Activated CD4-positive, alpha-beta T cell treated with anti-CD3 and anti-CD28 coated beads for 1 hour (primary cell): ENCODE measurements at places on chromosomes 16 and 17.
A peak's percentile ranks its signal among the peaks of the same experiment; 100 is the strongest.

GRCh38 chr16:27174007-27174406 lies 29.3 kb upstream of the KDM8 start:
- DNase-seq = peak; percentile 23

DNA sequence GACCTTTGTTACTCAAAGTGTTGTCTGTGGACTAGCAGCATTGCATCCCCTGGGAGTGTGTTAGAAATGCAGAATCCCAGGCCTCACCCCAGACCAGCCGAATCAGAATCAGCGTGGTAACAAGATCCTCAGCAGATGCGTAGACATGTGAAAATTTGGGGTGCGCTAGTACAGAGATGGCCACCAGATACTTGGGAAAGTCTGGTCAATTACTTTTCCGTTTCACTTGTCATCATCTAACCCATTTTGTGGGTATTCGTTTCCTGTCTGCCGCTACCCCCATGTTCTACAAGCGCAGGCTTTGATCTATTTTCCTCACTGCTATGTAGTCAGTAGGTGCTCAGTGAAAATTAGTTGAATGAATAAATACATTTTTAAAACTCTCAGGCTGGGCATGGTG lies 33.1 kb upstream of the HERPUD1 start:
- no peak for DNase-seq

- no peak for DNase-seq
Measured at GRCh38 chr17:12247761-12248160, 227.1 kb downstream of the MAP2K4 start.

- DNase-seq = no peak
Measured at GRCh38 chr17:71029246-71029645, 859.9 kb downstream of the KCNJ2 start.

- DNase-seq = no peak
Measured at GRCh38 chr17:76492989-76493501, 8.2 kb downstream of the RHBDF2 start.

DNA sequence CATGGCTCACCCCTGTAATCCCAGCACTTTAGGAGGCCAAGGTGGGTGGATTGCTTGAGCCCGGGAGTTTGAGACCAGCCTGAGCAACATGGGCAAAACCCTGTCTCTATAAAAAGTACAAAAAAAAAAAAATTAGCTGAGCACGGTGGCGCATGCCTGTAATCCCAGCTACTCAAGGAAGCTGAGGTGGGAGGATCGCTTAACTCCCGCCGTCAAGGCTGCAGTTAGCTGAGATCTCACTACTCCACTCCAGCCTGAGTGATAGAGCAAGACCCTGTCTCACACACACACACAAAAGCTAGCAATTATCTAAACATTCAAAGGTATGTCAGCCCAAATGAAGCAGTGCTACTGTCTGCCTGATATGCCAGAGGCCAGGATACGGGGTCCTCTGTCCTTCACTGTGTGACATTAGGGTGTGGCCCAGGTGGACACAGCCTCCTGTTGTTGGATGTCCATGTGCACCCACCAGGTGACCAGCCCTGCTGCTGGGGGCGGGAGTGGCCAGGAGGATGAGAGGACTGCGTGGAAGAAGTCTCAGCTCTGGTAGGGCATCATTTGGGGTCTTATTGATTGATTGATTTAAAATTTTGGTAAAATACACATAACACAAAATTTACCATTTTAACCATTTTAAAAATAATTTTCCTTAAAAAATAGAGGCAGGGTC lies 3.9 kb downstream of the NLRC3 start:
- no peak for DNase-seq

- no peak for DNase-seq
Measured at GRCh38 chr16:25073854-25074253, 37.7 kb upstream of the LCMT1 start.

DNA sequence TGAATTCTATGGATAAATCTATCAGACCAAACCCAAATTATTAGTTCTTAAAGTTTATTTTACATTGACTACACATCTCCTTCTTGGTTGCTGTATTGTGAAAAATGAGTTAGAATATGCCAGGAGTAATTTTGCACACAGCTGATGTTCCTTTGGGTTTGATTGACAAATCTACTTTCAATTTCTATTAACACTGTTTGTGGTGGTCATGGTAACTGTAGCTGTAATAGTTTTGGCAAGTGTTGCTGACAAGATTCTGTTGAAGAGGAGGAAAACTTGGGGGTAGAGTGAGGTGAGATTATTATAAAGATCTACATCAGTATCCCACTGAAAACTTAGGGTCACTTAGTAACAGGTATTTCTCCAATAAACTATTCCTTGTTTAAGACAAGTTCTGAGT lies 30.3 kb downstream of the MRTFB start:
- DNase-seq = no peak

GRCh38 chr17:16419929-16420271 lies 4.5 kb downstream of the TRPV2 start:
- peak; percentile 31 for DNase-seq

GRCh38 chr17:17603178-17603894 lies 11.8 kb upstream of the PEMT start:
- no peak for DNase-seq
